Stimulated activated CD4-positive, alpha-beta T cell treated with anti-CD3 and anti-CD28 coated beads, Interleukin-1b, Interleukin-23, amount 100 ng/mL, for 24 hours (primary cell): ENCODE measurements at places on chromosomes 16 and 17.

DNA sequence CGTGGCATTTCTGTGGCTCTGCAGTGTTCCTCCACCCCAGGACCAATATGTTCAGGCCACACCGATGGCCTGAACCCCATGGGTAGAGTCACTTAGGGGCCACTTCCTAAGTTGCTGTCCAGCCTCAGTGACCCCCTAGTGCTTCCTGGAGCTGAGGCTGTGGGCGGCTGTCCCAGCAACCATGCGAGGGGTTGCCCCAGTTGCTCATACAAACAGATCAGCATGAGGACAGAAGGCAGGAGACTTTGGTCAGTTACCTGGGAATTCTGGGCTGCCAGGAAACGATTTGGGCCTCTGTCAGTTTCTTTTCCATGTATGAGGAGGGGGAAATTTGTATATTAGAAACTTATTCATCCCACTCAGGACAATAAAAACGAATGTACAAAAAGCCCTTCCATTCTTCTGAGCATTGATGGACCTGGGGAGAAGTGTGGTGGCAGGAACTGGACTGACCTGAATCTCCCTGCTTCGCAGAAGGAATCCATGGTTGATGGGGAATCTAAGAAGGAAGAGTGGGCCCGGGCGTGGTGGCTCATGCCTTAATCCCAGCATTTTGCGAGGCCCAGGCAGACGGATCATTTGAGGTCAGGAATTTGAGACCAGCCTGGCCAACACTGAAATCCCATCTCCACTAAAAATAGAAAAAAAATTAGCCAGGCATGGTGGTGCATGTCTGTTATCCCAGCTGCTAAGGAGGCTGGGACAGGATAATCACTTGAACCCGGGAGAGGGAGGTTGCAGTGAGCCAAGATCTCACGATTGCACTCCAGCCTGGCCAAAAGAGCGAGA, 4.9 kb upstream of the IL32 start:
- no peak for DNase-seq

- no peak for DNase-seq
Observed at GRCh38 chr16:47395733-47396498, 64.9 kb downstream of the ITFG1 start.

- no peak for DNase-seq
Observed at GRCh38 chr17:18042983-18043382, 3.8 kb downstream of the GID4 start.

- no peak for DNase-seq
Observed at GRCh38 chr17:57226793-57227192, 29.5 kb upstream of the MSI2 start.

DNA sequence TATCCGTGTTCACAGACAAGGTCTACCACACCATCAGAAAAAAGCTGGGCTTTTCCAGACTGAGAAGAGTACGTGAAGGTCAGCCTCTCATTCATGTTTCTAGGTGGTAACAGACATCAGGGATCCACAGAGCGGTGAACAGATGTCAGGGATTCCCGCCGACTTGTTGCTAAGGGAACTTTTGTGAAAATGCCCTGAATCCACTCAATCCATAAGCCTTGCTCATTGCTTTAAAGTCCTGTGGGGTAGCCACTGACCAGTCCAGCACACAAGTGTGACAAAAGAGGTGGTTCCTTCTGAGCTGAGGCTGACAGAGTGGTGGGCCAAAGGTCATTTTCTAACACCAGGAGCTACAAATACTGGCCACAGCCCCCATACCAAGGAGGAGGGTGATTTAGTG, 5.9 kb downstream of the GAS7 start:
- no peak for DNase-seq

GRCh38 chr17:48333034-48333530, 96.9 kb downstream of the SKAP1 start:
- DNase-seq = no peak

GRCh38 chr16:71188956-71189712, 41.4 kb downstream of the HYDIN start:
- DNase-seq = no peak

GRCh38 chr17:41352597-41353366, 2.2 kb upstream of the KRT33A start:
- DNase-seq = no peak
